ENCODE measurements at places on chromosomes 16 and 17. TPM values are rescaled to one million over a fixed set of nuclear protein-coding genes. Genes with fewer than 3 reads are reported as not detected.

KRT12 gene
- total RNA-seq: not detected

- DNase-seq: peak; percentile 67
Observed at GRCh38 chr17:19703828-19704613, 12.4 kb downstream of the SLC47A2 start.

TBC1D24 gene
- total RNA-seq: 24.9 TPM

HOXB6 gene
- 8.9 TPM for total RNA-seq

- no peak for DNase-seq
Observed at GRCh38 chr17:8572764-8573163, 57.8 kb downstream of the MYH10 start.

- DNase-seq: no peak
Observed at GRCh38 chr17:13016881-13017654, 759 bp downstream of the ELAC2 start.

DNA sequence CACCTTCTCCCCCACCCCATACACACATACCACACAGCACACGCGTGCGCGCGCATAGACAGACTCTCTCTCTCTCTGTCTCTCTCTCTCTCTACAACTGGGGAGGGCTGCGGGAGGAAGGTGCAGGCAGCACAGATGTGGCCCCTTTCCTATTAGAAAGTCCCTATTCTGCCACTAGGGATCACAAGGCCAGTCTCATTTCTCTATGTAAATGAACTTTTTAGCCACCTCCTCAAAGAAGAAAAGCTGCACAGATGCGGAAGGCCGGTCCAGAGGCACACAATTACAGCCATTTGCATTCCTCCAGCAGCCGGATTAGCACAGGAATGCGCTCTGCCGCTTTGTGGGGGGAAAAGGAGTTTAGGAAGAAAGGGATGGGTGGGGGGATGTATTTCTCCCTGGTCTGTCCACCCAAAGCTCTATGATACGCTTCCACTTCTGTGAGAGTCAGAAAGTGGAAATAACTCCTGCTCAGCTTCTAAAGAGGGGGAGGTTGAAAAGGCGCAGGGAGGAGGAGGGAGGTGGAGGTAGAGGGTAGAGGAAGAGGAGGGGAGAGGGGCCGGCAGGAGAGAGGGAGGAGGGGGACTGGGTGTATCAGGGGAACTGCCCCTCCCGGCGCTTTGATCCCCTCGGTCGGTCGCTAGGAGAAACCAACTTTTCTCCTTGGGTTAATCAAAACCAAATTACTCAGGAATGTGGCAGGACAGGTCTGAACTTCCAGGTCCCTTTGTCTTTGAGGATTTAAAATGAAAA, 11.7 kb downstream of the ZFHX3 start:
- DNase-seq: no peak

CACNB1 gene
- total RNA-seq: 5.1 TPM

DDX42 gene
- 130 TPM for total RNA-seq

SSTR5 gene
- total RNA-seq: not detected

DNA sequence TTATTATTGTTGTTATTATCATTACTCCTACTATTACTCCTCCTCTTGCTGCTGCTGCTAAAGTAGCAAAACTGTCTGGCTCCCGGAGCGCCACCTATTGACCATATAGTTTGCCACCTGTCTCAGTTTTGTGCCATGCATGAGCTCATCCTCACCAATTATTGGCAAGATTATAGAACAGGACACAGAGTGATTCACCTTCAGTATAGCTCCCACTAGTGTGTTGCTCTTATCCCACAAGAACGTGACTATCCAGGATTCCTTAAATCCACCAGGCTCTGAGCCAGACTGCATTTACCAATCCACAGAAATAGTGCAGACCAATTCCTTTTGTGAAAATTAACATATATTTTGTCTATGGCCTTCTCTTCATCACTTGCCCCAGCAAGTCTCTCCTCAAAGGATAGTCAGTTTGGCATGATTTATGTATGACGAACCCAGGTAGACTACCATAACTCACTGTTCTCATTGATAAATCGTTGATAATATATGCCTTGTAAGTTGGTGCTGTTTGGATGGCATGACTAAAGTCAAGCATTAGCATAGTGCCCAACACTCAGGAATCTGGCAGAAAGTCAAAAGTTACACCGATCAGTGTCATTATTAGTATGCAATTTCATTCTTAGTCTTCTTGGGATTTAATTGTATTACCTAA, 405.5 kb upstream of the HSBP1 start:
- no peak for DNase-seq

GRCh38 chr17:12566291-12566690, 99.4 kb upstream of the MYOCD start:
- no peak for DNase-seq

DNA sequence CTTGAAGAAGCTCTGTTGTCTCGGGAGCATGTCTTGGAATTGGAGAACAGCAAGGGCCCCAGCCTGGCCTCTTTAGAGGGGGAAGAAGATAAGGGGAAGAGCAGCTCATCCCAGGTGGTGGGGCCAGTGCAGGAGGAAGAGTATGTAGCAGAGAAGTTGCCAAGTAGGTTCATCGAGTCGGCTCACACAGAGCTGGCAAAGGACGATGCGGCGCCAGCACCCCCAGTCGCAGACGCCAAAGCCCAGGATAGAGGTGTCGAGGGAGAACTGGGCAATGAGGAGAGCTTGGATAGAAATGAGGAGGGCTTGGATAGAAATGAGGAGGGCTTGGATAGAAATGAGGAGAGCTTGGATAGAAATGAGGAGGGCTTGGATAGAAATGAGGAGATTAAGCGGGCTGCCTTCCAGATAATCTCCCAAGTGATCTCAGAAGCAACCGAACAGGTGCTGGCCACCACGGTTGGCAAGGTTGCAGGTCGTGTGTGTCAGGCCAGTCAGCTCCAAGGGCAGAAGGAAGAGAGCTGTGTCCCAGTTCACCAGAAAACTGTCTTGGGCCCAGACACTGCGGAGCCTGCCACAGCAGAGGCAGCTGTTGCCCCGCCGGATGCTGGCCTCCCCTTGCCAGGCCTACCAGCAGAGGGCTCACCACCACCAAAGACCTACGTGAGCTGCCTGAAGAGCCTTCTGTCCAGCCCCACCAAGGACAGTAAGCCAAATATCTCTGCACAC, 21.2 kb downstream of the AKAP1 start:
- DNase-seq: no peak

DNA sequence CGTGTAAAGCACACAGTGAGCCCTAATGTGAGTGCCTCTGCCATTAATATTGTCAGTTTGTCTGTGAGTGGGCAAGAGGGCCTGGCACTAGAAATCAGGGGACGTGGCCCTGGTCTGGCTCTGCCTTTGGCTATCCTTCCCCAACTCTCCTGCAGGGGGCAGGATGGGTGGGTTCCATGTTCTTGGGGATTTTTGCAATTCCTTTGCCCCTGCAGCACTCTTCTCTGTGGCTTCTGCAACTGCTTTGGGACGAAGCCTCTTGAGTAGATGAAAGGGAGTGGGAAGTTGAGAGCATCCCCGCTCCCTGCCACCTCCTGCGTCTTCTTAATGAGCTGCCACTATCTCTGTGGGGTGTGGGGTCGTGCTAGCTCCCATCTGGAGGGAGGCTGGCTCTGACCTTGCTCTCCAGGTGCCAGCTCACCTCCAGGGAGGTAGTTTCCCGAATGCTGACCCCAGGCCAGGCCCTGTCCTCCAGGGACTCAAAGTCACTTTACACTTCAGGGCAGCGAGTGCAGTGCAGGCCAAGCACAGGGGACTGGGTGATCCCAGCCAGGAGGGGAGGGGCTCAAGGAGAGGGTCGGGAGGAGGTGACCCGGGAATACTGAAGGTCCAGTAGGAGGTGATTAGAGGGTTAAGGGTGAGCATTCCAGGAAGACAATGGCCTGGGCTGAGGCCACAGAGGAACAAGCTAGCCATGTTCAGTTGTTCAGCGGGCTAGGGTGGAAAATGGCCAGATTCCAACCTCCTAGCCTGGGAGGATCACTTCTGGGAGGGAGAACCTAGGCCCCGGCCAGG, 121.0 kb upstream of the NLRP1 start:
- DNase-seq: no peak

- no peak for DNase-seq
Observed at GRCh38 chr17:64051153-64051552, 30.7 kb upstream of the ICAM2 start.

MPP3 gene
- 22.3 TPM for total RNA-seq

- DNase-seq: no peak
Observed at GRCh38 chr17:78908426-78908825, 5.4 kb upstream of the CEP295NL start.

GRCh38 chr16:563072-563644, 3.0 kb downstream of the PRR35 start:
- DNase-seq: no peak

- no peak for DNase-seq
Observed at GRCh38 chr16:8293413-8293812, 296.9 kb downstream of the TMEM114 start.

GRCh38 chr16:4386451-4386805, 14.8 kb downstream of the VASN start:
- no peak for DNase-seq

GRCh38 chr17:16952401-16952800, 19.5 kb downstream of the TNFRSF13B start:
- DNase-seq: peak; percentile 82

OTOP2 gene
- total RNA-seq: not detected

DNA sequence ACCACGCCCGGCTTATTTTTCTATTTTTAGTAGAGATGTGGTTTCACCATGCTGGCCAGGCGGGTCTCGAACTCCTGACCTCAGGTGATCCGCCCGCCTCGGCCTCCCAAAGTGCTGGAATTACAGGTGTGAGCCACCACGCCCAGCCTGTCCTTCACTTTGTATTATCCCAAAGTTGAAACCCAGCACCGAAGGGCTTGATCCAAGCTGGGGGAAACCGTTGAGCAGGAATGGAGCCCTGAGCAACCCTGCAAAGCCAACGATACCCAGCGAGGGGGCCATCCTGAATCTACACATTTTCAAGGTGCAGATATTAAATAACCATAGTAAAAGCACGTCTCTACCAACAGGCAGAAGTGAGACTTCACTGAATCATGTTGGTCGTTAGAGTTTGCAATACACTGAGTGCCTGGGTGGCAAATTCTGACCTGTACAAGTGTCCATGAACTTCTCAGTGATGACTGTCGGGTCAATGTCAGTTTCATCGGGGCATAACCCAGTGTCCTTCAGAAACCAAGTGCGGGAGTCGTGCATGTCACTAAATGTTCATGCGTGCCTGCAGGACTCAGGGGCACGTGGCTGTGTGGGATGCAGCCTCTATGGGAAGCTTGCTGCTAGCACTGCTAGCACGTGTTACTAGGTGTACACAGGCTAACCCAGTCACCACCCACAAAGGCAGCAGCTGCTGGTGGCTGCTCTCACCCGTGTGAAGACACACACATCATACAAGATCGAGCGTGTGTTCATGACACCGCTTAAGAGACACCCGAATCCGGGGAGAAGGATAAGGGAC, 10.5 kb upstream of the RBFOX3 start:
- DNase-seq: peak; percentile 57

DNA sequence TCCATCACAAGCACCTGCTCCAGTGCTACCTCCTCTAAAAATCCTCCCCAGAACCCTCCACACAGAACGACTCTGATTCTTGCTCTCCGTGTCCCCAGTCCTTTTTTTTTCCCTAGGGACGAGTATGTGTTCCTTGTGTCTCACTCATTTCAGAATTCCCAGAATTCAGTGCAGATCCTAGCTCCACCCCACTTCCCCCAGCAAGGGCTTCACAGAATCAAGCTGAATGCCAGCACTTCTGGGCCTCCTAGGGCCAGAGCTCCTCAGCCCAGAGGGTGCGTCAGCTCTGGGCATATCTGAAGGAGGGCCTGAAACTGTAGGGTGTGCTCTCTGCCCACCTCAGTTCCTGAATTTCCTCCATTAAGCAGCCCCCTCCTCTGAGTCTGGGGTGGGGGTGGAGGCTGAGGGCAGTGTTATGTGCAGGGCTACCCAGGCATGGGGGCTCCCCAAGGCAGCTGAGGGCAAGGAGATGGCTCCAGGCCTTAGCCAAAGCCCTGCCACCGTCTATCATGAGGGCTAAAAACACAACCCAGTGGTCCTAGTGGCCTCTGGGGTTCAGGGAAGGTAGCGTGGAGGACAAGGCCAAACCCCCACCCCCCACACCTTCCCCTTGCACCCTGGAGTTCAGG, 6.5 kb downstream of the UNC119 start:
- no peak for DNase-seq

DNA sequence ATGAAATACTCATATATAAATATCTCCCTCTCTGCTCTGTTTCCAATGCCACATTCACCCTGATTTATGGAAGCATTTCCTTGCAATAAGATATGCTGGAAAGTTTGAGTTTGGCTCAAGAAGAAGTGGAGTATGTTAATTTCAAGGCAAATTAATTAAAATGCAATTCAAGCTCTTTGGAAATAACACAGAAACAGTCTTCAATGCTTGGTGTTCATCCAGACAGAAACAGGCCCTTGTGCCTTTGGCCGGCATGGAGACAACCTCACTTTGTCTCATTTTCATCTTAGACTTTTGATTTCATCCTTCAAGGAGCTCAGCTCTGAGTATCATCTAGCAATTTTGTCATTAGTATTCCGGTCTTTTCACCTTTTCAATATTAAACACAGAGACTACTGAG, 210.0 kb downstream of the C16orf95 start:
- DNase-seq: no peak
